ENCODE measurements at places on chromosomes 3 and 15.

DNA sequence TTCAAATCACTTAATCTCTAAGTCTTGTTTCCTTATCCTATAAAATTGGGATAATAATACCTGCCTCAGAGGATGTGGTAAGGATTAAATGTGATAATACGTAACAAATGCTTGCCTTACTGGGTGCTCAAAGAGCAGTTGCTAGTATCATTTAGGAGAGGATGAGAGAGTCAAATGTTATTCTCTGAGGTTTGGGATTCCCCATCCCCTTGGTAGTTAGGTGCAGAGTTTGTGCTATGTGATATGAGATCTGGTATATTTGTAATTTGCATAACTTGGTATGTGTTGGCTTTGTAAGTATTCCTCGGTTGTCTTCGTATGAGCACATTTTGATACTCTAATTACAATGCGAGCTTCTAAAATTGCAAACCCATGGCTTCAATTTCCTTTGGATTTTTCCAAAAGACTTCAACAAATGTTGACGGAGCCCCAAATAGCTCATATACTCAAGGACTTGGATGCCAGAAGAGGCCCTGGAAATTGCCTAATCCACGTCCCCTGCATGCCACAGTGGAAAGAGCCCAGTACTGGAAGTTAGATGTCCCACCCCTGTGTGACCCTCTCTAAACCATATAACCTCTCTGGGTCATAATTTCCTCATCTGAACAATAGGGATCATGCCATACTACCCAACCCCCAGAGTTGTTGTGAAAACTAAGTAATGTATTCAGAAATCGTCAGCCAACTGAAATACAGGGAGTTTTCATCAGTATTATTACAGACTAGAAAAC, 85.0 kb downstream of the FBN1 start:
- peak; percentile 49 for DNase-seq

- DNase-seq = peak; percentile 89
These were observed 25.6 kb downstream of the GYG1 start for GRCh38 chr3:149016669-149017541.

DNA sequence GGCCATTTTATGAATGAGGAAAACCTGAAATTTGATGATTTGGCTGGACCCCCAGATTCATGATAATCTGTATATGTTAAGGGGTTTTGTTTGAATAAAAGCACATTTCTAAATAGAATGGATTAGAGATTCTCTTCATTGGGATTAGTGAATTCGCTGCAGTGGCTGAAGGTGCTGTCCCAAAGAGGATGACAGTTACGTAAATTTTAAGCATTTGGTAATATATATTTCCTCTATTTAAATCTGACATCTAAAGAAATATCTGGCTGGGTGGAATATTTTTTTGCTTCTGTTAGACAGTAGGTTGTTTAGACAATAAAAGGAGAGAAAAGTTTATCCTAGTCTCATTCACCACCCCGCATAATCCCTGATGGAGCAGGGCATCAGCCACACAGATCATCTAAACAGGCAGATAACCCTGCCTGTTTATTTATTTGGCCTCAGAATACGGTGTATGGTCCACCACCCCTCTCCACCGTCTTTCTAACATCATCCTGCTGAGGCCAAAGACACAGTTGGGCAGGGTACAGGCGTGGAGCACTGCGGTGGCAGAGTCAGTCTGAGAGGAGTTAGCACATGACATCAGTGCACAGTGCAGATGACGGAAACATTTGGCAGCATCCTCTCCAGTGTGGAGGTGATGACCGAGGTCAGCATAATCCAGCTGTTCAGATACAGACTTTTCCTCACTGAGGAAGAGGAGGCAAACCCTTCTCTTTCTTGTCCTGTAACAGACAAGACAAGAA, 20.4 kb upstream of the NFKBIZ start:
- peak; percentile 82 for DNase-seq

DNA sequence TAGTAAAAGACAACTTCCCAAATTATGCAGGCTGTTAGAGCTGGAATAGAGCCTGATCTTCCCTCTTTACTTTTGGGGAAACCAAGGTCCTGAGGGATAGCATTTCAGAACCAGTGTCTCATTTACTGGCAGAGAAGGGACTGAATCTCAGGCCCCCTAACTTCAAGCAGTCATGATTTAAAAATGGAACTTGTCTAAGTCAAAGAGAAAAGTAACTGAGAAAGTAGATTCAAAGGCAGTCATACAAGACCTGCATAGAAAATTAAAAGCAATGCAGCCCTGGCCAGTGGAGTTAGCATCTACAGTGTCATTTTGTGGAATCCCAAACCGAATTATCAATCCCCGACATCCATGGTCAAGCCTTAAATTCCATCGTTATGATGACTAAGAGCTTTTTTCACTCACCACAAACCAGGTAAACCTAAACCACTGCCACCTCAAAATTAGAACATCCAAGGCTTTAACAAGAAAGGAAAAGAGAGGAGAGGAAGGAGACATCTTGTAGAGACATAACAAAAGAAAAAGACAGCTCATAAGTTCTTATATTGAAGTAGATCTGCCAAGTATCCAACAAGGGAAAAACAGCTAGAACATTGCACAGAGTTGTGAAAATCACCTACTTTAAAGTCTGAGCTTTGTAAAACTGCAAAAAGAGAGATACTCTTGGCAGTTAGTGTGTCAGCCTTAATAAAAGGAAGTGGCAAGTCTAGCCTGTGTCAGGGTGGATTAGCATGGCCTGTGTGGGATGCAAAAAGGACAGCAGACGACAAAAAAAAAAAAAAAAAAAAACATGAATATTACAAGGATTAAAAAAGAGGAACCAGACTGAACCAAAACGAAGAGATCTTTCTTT, 54.1 kb upstream of the CCR2 start:
- no peak for DNase-seq

DNA sequence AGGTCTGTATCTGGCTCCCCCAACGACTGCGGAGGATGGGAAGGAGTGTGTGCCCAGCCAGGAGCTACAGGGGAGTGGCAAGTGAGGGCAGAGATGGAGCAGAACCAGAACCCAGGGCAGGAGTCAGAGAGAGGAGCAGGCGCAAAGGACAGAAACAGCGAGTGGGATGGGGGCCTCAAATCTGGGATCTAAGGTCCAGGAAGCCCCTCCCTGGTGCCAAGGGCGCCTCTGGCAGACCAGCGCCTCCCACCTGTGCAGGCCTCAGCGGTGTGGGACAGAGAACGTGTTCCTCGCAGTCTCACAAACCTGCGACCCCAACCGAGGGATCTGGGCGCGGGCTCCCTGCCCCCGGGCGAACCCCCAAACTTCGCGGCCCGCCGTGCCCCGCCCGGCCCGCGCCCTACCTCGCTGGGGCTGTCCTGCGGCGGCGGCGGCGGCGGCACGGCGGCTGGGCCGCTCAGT, 301 bp downstream of the PCBP4 start:
- no peak for DNase-seq

DNA sequence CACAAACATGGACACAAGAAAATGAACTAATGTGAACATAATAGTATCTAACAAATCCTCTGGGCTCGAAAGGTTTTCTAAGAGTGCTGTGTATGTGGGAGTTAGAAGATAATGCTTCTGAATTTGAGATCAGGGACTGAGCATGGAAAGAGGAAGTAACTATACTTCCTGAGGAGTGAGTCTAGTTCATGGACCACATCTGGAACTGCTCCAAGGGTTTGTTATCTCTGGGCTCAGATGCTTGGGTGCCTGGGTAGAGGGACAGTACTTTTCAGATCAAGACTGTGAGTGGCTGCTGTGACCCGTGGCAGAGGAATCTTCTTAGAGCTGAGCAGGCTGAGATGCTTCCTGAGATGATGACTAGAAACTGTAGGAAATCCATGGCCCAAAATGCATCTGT, 28.5 kb downstream of the TBC1D23 start:
- DNase-seq = no peak

DNA sequence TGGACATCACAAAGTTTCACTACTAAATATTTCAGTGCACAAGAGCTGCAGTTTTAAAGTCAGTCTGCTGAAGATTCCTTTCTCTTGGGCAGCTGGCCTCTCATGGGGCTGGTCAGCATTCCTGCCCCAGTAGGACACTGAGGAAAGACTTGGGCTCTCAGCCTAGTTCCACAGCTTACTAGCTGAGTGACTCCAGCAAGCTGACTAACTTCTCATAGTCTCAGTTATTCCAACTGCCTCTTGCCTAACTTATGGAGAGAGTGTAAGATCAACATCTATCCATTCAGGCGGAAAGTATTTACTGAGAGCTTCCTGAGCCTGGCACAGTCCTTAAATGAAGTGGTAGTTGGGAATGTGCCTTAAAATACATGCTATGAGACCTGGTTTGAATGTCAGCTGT, 27.0 kb downstream of the TM4SF4 start:
- peak; percentile 89 for DNase-seq

- no peak for DNase-seq
These were observed 50.9 kb downstream of the CAPN7 start for GRCh38 chr3:15256861-15257341.

GRCh38 chr3:122772827-122773226, 20.8 kb downstream of the HSPBAP1 start:
- DNase-seq = no peak

GRCh38 chr3:13063225-13063624, 10.0 kb downstream of the IQSEC1 start:
- DNase-seq = no peak

- no peak for DNase-seq
These were observed 130.7 kb downstream of the EBLN2 start for GRCh38 chr3:73192036-73192738.

DNA sequence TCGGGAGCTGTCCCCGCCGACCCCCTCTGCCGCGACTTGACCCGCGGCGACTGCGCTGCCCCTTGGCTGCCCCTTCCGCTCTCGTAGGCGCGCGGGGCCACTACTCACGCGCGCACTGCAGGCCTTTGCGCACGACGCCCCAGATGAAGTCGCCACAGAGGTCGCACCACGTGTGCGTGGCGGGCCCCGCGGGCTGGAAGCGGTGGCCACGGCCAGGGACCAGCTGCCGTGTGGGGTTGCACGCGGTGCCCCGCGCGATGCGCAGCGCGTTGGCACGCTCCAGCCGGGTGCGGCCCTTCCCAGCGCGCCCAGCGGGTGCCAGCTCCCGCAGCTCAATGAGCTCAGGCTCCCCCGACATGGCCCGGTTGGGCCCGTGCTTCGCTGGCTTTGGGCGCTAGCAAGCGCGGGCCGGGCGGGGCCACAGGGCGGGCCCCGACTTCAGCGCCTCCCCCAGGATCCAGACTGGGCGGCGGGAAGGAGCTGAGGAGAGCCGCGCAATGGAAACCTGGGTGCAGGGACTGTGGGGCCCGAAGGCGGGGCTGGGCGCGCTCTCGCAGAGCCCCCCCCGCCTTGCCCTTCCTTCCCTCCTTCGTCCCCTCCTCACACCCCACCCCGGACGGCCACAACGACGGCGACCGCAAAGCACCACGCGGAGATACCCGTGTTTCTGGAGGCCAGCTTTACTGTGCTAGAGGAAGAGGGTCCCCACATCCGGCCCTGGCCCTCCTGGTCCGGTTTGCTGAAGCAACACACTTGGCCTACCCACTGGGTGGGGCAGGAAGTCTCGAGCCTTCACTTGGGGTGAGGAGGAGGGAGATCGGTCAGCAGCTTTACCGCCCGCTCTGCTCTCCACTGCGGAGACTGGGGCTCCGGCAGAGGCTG, at the start of gene RASSF1:
Gene RASSF1 (minus strand): TSS at position 389 of the 882 bp plus-strand sequence. CDS start 31 bp downstream, at position 358.
- peak; percentile 64 for DNase-seq

- no peak for DNase-seq
These were observed 24.5 kb upstream of the RASA2 start for GRCh38 chr3:141462176-141462859.

- DNase-seq = no peak
These were observed 300.4 kb upstream of the STT3B start for GRCh38 chr3:31232055-31233025.

GRCh38 chr3:162678941-162679340, 1182.3 kb downstream of the OTOL1 start:
- no peak for DNase-seq

GRCh38 chr15:58597943-58598828, 151.3 kb downstream of the ADAM10 start:
- no peak for DNase-seq

GRCh38 chr15:100311833-100312476, 29.8 kb downstream of the ADAMTS17 start:
- no peak for DNase-seq

DNA sequence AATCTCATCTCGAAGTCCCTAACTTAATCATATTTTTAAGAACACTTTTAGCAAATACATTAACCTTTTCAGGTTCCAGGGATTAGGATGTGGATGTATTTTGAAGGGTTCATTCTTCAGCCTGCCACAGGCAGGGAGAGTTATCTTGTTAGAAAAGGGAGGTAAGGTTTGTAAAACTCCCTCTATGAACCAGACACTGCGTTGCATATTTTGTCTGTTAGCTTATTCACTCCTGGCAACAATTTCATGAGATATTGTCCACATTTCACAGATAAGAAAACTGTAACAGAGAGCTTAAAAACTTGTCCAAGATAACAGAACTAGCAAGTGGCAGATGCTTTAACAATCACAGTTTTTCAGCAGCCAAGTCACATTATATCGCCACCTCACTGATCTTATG, 155.4 kb downstream of the DIPK2A start:
- no peak for DNase-seq

- no peak for DNase-seq
These were observed 8.1 kb upstream of the GATM start for GRCh38 chr15:45386420-45386819.

- no peak for DNase-seq
These were observed 726 bp upstream of the PROK2 start for GRCh38 chr3:71785532-71786216.

DNA sequence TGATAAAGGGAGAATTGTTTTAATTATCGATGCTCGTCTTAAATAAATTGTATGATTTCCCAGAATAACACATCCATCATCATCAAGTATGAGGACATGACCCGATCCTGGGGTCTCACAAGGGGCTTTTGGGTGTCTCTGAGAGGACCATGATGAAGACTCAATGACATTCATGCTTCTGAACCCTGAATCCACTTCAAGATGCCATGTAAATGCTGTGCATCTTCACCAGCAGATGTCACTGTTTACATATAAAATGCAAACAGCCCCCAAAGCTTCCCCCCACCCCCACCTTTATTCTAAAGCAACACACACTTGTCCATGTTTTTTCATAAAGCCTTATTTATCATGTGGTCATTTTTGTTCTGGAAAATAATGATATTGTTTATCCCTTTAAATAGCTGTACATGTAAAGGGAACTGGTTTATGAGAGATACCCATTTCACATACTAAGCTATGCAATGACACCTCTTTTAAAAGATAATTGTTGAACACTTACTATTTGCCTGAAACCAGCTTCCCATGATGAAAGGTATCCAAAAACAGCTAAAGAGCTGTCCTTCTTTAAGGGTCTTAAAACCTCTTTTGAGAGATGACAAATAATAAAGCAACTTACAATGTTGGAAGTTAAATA, 69.7 kb upstream of the UBE3A start:
- peak; percentile 12 for DNase-seq

GRCh38 chr3:138854204-138854603, 19.5 kb upstream of the PIK3CB start:
- no peak for DNase-seq

GRCh38 chr15:76201536-76202255, 109.6 kb downstream of the ETFA start:
- DNase-seq = no peak

GRCh38 chr3:50138266-50139200, 16.6 kb upstream of the SEMA3F start:
- no peak for DNase-seq

DNA sequence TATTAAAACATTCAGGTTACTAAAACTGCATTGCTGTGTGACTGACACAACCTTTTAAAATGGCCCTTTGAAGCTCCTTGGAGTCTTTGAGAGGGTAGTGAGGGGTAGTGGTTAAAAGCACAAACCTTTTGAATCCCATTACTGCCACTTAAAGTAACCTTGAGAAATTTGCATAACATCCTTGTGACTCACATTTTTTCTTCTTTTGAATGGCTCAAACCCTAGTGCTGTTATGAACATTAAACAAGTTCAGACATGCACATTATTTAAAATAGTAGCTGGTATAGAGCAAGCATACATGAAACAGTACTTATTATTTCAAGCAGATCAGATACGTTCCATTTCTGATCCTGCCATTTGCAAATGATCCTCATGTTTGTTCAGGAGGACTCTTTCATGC, 3.7 kb upstream of the CLDN1 start:
- DNase-seq = peak; percentile 28
